ENCODE measurements at places on chromosomes 7 and 10. TPM values are rescaled to one million over a fixed set of nuclear protein-coding genes. Genes with fewer than 3 reads are reported as not detected.

DNA sequence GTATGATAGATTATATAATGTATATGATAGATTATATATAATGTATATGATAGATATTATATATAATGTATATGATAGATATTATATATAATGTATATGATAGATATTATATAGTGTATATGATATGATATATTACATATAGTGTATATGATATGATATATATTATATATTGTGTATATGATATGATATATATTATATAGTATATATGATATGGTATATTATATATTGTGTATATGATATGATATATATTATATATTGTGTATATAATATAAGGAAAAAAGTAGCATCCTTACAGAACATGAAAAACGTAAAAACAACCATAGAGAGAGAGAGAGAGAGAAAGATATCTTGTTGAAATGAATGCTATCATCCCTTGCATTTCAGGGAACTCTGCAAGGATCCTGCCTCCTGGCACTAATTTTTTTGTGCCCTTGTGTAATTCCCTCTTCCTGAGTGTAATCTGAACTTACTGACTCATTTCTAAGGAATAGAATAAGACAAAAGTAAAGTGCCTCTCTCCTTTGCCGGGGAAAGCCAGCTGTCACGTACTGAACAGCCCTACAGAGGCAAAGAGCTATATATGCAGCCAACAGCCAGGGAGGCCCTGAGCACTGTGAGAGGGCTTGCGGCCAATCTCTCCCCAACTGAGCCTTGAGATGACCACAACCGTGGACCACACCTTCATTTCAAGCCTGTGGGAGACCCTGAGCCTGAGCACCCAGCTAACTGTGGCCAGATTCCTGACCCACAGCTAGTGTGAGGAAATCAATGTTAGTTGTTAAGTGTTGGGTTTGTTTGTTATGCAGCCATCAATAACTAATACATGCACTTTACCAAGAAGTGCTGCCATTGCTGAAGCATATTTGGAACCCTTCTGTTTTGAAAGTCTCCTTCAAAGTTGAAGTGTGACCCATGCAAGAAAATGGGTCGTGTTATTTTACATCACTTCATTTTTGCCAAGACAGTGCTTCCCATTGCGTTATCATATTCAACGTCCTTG, 61.1 kb upstream of the EZH2 start:
- no peaks in the 10 kb centered on the region for H3K4me1 ChIP-seq
- H3K36me3 ChIP-seq, result no peaks in the 10 kb centered on the region
- no peak overlapping the region for H3K4me3 ChIP-seq
- no peak overlapping the region for H3K27ac ChIP-seq
- DNase-seq, result no peak
- no peaks in the 10 kb centered on the region for H3K27me3 ChIP-seq

DNA sequence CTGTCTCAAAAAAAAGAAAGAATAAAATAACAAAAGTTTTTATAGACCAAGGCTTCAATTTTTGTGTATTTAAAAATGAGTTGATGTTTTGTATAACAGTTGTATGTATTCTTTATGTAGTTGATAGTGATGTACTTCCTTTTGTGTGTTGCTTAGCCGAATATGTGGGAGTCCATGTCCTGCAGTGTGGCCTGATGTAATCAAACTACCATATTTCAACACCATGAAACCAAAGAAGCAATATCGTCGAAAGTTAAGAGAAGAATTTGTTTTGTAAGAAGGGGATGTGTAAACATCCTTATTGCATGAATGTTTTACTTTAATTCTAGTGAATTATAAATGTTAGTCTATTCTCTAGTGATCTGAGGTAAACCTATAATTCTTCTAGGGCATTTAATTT, 56.6 kb downstream of the MPLKIP start:
- H3K27me3 ChIP-seq, result no peaks in the 10 kb centered on the region
- no peak overlapping the region for H3K4me3 ChIP-seq
- H3K36me3 ChIP-seq, result peaks cover 29% of the 10 kb centered on the region
- H3K27ac ChIP-seq, result no peak overlapping the region

The OR2F2 gene
- not detected for total RNA-seq

- no peaks in the 10 kb centered on the region for H3K4me1 ChIP-seq
- H3K4me3 ChIP-seq, result no peak overlapping the region
- DNase-seq, result peak; percentile 34
- H3K27me3 ChIP-seq, result peaks cover 9% of the 10 kb centered on the region
Observed at GRCh38 chr7:150944066-150945042, 33.8 kb downstream of the KCNH2 start.

GRCh38 chr7:140638173-140638791, 2.3 kb downstream of the DENND2A start:
- no peaks in the 10 kb centered on the region for H3K36me3 ChIP-seq
- peaks cover 23% of the 10 kb centered on the region for H3K27me3 ChIP-seq
- DNase-seq, result no peak
- H3K27ac ChIP-seq, result peak overlapping the region; percentile 76
- H3K4me1 ChIP-seq, result peaks cover 2% of the 10 kb centered on the region

GRCh38 chr7:30469303-30469702, 9.3 kb downstream of the NOD1 start:
- peak overlapping the region; percentile 79 for H3K27ac ChIP-seq
- peaks cover 98% of the 10 kb centered on the region for H3K4me1 ChIP-seq
- no peaks in the 10 kb centered on the region for H3K27me3 ChIP-seq
- DNase-seq, result peak; percentile 81

All from upper lobe of right lung (tissue), 1 donor.